ENCODE measurements at places on chromosomes 2 and 18. TPM values are rescaled to one million over a fixed set of nuclear protein-coding genes. Genes with fewer than 3 reads are reported as not detected.

Gene CERKL
- total RNA-seq: not detected

Gene LYPD1
- not detected for total RNA-seq

Gene CNNM3
- 33.1 TPM for total RNA-seq

Gene C1GALT1C1L
- not detected for total RNA-seq

Gene RNF125
- total RNA-seq: 81.7 TPM

Gene AMER3
- not detected for total RNA-seq

Gene SMC6
- 34.4 TPM for total RNA-seq

Gene CTDSP1
- total RNA-seq: 146 TPM

Gene LAMA1
- not detected for total RNA-seq

Gene SPATS2L
- 19.2 TPM for total RNA-seq

Gene CPS1
- 0.59 TPM for total RNA-seq

GRCh38 chr2:64873472-64873924 lies 115.7 kb upstream of the SLC1A4 start:
- peaks cover 2% of the 10 kb centered on the region for H3K27me3 ChIP-seq
- H3K4me3 ChIP-seq: peak overlapping the region; percentile 42
- no peaks in the 10 kb centered on the region for H3K36me3 ChIP-seq

DNA sequence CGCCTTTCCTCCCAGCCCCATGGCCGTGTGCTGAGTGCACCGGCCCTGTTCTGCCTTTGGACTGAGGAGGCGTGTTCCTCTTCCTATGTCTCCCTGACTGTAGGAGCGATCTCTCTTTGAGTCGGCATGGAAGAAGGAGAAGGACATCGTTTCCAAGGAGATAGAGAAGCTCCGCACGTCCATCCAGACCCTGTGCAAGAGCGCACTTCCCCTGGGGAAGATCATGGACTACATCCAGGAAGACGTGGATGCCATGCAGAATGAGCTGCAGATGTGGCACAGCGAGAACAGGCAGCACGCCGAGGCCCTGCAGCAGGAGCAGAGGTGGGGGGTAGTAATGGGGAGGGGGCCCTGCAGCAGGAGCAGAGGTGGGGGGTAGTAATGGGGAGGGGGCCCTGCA lies 29.4 kb upstream of the ASB1 start:
- H3K27ac ChIP-seq: no peak overlapping the region
- no peaks in the 10 kb centered on the region for H3K36me3 ChIP-seq
- H3K4me3 ChIP-seq: no peak overlapping the region
- no peak for DNase-seq

GRCh38 chr2:12010779-12011178 lies 264.3 kb downstream of the LPIN1 start:
- no peaks in the 10 kb centered on the region for H3K36me3 ChIP-seq
- DNase-seq: no peak
- peaks cover 3% of the 10 kb centered on the region for H3K4me1 ChIP-seq
- H3K4me3 ChIP-seq: no peak overlapping the region

GRCh38 chr2:188291617-188292347 lies at the start of gene GULP1:
GULP1 (plus strand) TSS chr2:188291874; CDS start chr2:188477703, 185,829 bp downstream.
- H3K27ac ChIP-seq: no peak within 1 kb of the TSS
- H3K4me1 ChIP-seq: no peaks in the 10 kb centered on the region
- H3K4me3 ChIP-seq: no peak within 1 kb of the TSS
- no peaks in the 10 kb centered on the region for H3K36me3 ChIP-seq
- H3K27me3 ChIP-seq: no peaks in the 10 kb centered on the region

DNA sequence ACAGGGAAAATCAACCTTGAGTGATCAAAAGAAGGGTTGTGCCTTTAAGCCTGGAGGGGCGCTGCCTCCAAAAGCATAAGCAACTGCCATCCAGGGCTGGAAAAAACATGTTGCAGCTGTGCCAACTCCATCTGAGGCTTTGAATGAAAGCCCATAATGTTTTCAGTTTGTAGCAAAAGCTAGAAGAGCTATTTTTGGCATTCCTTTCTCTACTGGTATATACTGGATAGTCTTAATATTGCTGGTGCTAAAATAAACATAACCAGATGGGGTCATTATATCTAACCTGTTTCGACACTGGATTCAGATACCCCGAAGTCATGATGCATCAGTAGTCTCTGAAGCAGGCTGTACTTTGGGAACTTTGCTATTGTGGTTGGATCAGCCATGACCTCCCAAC lies 25.1 kb downstream of the ANXA4 start:
- no peak for DNase-seq
- no peaks in the 10 kb centered on the region for H3K4me1 ChIP-seq
- H3K27me3 ChIP-seq: no peaks in the 10 kb centered on the region
- no peak overlapping the region for H3K27ac ChIP-seq
- H3K36me3 ChIP-seq: no peaks in the 10 kb centered on the region

GRCh38 chr2:200472853-200473464 lies 36.9 kb downstream of the KCTD18 start:
- H3K4me3 ChIP-seq: no peak overlapping the region
- H3K27me3 ChIP-seq: no peaks in the 10 kb centered on the region
- no peak overlapping the region for H3K27ac ChIP-seq
- H3K4me1 ChIP-seq: peaks cover 11% of the 10 kb centered on the region
- H3K36me3 ChIP-seq: peaks cover 4% of the 10 kb centered on the region

DNA sequence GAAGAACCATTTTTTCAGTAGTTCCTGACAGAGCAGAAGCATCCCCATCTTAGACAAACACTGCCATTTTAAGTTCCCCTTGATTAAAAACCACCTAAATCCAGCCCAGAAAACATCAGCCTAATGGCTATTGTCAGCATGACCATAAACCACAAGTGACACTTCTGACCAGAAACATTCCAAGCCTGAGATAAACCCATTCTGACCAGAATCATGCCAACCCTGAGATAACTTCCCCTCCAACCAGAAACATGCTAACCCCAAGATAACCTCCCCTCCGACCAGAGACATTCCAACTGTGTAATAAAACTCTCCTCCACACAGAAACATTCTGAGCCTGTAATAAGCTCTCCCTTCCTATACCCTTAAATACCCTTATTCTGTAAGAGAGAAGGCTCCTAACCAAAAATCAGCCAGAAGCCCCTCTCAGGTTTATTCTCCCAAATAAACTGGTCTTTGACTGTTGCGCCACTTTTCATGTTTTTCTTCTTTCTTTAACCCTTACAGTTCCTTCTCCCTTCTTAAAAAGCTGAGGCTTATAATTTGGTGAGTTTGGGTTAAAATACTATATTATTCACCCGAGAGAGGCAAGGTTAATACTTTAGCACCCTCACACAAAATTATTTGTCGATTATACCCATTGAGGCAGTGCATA lies 149.7 kb downstream of the HNMT start:
- no peaks in the 10 kb centered on the region for H3K4me1 ChIP-seq
- no peaks in the 10 kb centered on the region for H3K36me3 ChIP-seq

- peak; percentile 8 for DNase-seq
- peak overlapping the region; percentile 69 for H3K27ac ChIP-seq
- no peaks in the 10 kb centered on the region for H3K27me3 ChIP-seq
- peak overlapping the region; percentile 96 for H3K4me3 ChIP-seq
- peaks cover 15% of the 10 kb centered on the region for H3K36me3 ChIP-seq
Measured at GRCh38 chr18:63365876-63366212, 1.2 kb downstream of the KDSR start.

- DNase-seq: no peak
- H3K27ac ChIP-seq: no peak overlapping the region
- no peaks in the 10 kb centered on the region for H3K27me3 ChIP-seq
- no peaks in the 10 kb centered on the region for H3K4me1 ChIP-seq
- no peak overlapping the region for H3K4me3 ChIP-seq
Measured at GRCh38 chr2:221895366-221896121, 323.4 kb upstream of the EPHA4 start.

GRCh38 chr18:63097178-63097577 lies 222.4 kb downstream of the BCL2 start:
- H3K4me3 ChIP-seq: no peak overlapping the region
- H3K27me3 ChIP-seq: peaks cover 2% of the 10 kb centered on the region
- peaks cover 16% of the 10 kb centered on the region for H3K4me1 ChIP-seq
- DNase-seq: no peak
- H3K27ac ChIP-seq: no peak overlapping the region

GRCh38 chr2:181058378-181059269 lies 78.2 kb downstream of the UBE2E3 start:
- no peak overlapping the region for H3K4me3 ChIP-seq
- H3K4me1 ChIP-seq: no peaks in the 10 kb centered on the region
- peak; percentile 62 for DNase-seq
- H3K36me3 ChIP-seq: peaks cover 1% of the 10 kb centered on the region
- H3K27ac ChIP-seq: no peak overlapping the region

DNA sequence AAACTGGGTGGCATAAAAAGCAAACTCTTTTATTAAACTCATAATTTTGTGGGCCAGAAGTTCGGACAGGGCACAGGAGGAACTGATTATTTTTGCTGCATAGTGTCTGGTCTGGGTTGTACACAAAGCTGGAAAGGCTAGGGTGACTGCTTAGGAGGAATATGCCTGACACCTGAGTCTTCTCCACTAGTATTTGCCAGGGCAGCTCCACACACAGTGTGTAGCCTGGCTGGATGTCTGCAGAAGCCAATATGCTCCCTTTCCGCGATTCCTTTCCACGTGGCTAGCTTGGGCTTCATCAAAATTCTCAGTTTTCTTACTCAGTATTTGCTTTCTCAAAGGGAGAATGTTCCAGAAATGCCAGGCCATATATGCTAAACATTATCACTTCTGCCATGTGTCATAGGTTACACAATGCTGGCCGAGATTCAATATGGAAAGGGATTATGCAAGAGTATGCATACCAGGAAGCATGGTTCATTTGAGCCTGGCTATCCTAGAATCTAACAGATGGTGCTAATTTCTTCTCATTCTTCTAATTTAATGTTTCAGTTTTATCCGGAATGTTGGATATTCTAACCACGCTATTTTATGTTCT lies 142.7 kb upstream of the DOK6 start:
- H3K27me3 ChIP-seq: no peaks in the 10 kb centered on the region
- no peaks in the 10 kb centered on the region for H3K36me3 ChIP-seq
- no peak for DNase-seq
- no peak overlapping the region for H3K27ac ChIP-seq

- H3K27me3 ChIP-seq: no peaks in the 10 kb centered on the region
- H3K36me3 ChIP-seq: no peaks in the 10 kb centered on the region
- DNase-seq: no peak
- no peak overlapping the region for H3K27ac ChIP-seq
- H3K4me3 ChIP-seq: no peak overlapping the region
Measured at GRCh38 chr2:181998041-181998835, 12.6 kb downstream of the PPP1R1C start.

DNA sequence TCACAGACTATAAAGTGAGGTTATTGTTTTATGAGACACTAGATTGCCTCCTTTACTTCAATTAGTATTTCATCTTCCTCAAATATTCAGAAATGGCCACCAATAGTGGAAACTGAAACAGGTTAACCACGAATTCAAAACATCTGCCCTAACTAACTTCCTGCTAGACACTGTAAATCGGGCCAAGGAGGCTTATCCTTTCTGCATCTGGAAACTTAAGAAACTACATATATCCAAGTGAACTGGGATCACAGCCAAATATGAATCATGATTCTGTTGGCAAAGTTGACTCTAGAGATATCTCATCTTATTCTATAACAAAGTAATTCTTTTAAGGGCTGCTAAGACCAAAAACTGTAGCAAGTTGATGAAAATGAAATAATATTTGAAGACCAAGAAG lies 136.6 kb upstream of the ZC3H15 start:
- no peaks in the 10 kb centered on the region for H3K36me3 ChIP-seq
- H3K27me3 ChIP-seq: no peaks in the 10 kb centered on the region
- no peak for DNase-seq
- no peak overlapping the region for H3K27ac ChIP-seq

GRCh38 chr2:58158481-58158880 lies 82.6 kb downstream of the FANCL start:
- no peaks in the 10 kb centered on the region for H3K27me3 ChIP-seq
- no peak overlapping the region for H3K27ac ChIP-seq
- DNase-seq: no peak
- H3K4me3 ChIP-seq: no peak overlapping the region

- no peak for DNase-seq
- peaks cover 8% of the 10 kb centered on the region for H3K4me1 ChIP-seq
- no peak overlapping the region for H3K27ac ChIP-seq
- H3K36me3 ChIP-seq: no peaks in the 10 kb centered on the region
Measured at GRCh38 chr18:57806978-57807285, 3.8 kb upstream of the ATP8B1 start.

- no peaks in the 10 kb centered on the region for H3K36me3 ChIP-seq
- H3K27ac ChIP-seq: no peak overlapping the region
- DNase-seq: no peak
Measured at GRCh38 chr18:44626807-44627206, 53.9 kb upstream of the SETBP1 start.

- DNase-seq: no peak
- no peaks in the 10 kb centered on the region for H3K4me1 ChIP-seq
- H3K4me3 ChIP-seq: no peak overlapping the region
- H3K27ac ChIP-seq: no peak overlapping the region
- no peaks in the 10 kb centered on the region for H3K36me3 ChIP-seq
Measured at GRCh38 chr18:31783059-31783458, 22.4 kb upstream of the SLC25A52 start.

DNA sequence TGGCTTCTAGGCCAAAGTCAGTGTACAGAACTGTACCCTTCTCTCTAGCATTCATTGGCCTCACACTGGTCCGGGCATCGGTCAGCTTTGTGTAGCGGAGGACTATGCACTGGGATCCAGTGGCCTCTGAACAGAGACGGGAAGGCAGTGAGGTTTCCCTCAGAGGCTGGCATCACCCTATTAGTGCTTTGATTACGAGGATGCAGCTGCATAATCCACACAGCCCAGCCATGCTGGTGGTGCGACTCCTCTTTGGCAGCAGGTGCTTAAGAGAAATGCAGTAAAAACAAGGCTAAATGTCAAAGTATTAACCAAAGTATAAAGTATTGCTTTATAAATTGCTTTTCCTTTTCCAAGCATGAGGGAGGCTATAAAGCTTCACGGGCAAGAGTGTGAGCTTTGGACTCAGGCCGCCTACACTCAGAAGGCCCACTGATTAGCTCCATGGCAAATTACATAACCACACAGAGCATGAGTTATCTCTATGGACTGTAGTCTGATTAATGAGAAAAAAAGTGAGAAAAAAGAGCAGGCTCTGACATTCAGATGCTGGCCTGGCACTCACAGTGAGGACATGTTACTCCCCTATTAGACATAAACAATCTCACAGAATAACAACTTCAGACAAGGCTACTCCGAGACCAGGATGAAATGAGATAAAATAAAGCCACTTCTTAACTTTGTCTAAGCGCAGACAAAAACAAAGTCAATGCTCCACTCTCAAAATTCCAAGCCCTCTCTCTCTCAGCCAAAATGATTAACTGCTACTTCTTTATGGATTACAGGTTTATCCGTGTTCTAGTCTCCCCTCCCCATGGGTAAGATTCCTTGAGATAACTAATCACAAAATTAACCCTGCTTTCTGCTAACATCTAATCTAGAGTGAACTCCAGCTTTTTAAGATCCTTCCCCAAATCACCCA lies 6.4 kb upstream of the CRYGC start:
- DNase-seq: no peak
- no peaks in the 10 kb centered on the region for H3K36me3 ChIP-seq
- no peak overlapping the region for H3K4me3 ChIP-seq

- peaks cover 33% of the 10 kb centered on the region for H3K4me1 ChIP-seq
- H3K4me3 ChIP-seq: peak overlapping the region; percentile 100
- no peak for DNase-seq
Measured at GRCh38 chr2:230218421-230218820, 1.4 kb downstream of the SP110 start.
